ENCODE measurements at places on chromosomes 1 and 21.

DNA sequence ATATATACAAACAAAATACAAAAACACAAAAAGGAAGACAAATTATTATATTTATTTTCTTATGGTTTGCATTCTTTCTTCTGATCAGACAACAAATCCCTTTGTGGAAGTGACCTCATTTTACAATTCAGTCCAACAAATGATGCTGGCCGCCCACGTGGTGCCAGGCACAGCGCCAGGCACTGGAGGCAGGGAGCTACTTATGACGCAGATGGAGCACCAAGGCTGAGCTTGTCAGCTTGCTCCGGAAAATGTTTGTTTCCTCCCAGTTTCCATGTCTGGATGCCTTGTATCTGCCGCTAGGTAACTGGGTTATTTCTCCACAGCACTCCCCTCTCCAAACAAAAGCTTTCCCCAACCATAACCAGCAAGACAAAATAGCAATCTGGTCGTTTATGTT lies 30.7 kb upstream of the CD34 start:
- DNase-seq = no peak

DNA sequence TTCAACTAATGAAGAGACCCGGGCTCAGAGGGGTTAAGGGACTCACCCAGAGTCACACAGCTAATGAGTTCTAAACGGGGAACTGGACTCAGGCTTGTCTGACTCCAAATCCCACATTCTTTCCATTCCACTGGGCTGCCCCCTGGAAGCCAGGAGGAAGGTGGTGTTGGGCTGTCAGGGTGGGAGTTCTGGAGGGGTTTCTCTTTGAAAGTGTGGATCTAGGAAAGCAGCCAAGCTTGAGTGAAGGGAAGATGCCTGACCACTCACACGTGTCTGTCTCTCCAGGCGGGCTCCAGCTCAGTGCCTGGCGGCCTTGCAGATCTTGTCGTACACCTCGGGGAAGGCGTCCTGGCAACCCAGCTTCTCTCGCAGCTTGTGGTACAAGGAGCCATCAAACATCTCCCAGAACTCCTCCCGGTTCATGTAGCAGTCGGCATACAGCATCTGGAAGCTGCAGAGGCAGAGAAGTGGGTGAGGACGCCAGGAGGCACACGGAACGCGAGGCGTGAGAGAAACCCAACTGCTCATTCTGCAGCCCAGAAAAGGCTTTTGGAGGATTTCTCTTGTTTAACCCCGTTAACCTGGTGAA lies 35.0 kb downstream of the DHCR24 start:
- DNase-seq = no peak

GRCh38 chr1:225021037-225021436 lies 91.6 kb downstream of the DNAH14 start:
- DNase-seq = no peak

DNA sequence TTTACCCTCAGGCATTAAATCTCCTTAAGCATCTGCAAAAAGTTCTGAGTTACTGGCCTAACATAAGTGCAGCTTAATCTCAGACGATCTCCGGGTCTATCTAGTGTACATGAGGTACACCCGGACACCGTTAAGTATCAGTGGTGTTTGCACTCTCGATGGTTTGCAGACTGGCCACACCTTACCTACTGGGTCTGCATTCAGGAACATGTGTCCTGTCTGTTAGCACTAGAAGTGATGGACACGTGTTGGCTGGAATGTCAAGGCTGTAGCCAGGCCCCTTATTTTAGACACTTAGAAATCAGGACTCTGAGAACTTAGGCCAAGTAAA lies 783 bp upstream of the AGL start:
- no peak for DNase-seq

GRCh38 chr21:35578347-35578782 lies 482.0 kb downstream of the SETD4 start:
- DNase-seq = no peak

DNA sequence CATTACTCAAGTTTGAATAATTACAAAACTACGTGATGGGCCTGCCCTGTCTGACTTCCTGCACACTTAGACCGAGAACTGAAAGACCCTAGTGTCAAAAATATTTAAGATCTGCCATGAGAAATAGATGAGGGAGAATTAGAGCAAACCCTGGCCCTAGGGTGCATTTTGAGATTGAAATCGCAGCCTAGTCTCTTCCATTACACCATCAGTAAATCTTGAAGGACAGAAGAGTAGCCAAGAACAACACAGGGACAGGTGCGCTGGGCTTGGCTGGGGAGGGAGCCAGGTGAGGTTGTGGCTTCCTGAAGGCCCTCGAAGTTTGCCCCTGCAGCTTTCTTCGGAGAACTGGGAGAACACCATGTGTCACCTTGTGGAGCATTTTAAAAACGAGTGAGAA lies 36.7 kb upstream of the KIF26B start:
- DNase-seq = no peak

DNA sequence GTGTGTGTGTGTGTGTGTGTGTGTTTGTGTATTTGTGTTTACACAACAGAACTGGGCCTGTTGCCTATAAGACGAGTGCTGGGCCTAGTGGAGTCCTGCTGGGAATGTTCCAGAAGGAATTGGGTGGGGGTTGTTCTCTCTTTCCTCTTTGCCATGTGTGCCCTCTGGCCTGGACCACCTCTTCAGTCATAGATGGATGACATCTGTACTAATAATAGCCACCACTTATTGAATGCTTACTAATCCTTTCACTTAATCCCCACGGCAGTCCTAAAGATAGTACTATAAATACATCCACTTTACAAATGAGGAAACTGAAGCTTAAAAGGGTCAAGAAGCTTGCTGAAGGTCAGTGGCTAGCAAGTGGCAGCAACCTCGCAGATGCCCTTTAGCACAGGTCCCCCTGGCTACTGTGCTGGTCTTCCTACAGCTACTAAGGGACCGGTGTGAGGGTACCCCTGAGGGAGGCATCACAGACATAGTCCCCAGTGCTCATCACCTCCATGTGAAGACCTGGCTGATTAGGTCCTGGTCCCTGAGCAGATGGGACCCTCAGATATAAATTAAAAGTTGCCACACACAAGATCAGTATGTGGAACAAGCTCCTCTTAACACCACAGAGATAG lies 55.2 kb upstream of the KIF1B start:
- DNase-seq = no peak

GRCh38 chr1:17874231-17874630 lies 119.1 kb downstream of the ACTL8 start:
- no peak for DNase-seq

DNA sequence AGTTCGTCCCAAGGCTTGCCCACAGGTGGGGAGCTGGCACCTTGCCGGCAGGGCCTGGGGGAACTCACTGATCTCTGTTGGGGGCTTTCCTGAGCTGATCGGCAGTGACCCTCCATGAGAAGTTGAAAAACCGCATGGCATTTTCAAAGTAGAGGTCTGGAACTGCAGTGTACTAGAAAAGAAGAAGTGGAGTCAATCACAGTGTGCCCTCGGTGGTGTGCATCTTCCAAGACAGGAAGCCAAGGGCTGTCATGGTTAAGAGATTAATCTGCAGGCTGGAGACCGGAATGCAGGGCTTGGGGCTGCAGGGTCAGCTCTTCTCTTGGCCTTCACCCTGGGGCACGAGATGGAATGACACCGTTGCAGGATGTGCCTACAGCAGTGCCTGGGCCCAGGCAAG lies 56.8 kb downstream of the ECE1 start:
- DNase-seq = no peak

- no peak for DNase-seq
Observed at GRCh38 chr1:226596531-226597165, 48.1 kb downstream of the STUM start.

GRCh38 chr1:221881805-221882581 lies 140.1 kb upstream of the DUSP10 start:
- no peak for DNase-seq

DNA sequence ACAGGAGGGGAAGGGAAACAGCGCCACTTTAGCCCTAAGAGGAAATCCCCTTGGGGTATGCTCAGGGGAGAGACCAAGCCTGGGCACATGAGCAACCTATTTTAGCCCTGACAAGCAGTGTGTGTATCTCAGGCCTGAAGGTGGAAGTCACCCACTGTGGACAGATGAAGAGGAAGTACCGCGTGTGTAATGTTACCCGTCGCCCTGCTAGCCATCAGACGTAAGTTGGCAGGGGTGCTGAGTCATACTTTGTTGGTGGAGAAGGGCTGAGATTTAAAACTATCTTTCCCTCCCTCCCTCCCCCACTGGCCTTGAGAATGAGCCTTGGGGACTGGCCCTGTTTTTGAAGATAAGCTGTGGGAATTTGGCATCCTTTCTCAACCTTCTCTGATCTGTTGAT lies 11.2 kb downstream of the AGO1 start:
- DNase-seq = no peak

- DNase-seq = no peak
Observed at GRCh38 chr1:3956527-3957170, 56.6 kb upstream of the C1orf174 start.

GRCh38 chr1:18927654-18928272 lies 25.4 kb upstream of the ALDH4A1 start:
- DNase-seq = peak; percentile 59

DNA sequence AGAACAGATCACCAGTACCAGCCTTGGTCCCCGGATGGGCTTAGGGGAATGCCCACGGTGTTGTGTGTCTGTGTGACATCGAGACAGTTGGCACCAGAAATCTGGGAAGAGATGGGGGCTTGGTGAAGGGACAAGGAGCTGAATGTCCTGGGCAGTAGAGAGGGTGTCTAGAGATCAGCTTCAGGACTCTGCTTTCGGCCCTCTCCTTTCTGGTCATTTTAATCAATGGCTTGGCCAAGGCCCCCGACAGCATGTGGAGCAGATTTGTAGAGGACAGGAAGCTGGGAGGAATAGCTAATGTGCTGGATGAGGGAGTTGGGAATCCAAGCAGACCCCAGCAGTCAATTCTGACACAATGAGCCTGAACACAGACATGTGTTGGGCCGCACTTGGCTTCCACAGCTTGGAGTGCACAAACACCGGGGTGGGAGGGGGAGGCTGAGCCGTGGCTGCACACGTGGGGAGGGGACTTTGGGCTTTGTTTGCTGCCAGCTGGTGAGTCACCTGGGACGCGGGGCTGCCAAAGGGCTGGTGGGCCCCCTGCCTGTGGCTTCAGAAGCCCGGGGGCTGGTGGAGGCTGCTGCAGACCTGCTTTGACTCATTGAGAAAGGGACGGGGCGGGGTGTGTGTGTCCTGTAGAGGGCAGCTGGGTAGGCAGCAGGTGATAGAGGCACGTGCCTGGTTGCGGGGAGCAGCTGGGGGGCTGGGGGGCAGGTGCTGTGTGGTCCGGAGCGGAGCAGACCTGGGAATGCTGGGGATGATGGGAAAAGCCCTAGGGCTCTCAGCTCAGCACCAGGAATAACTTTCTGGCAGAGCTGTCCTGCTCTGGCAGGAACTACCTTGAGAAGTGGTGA lies 20.9 kb downstream of the SLC1A7 start:
- DNase-seq = no peak

GRCh38 chr1:168689726-168690602 lies 39.0 kb downstream of the DPT start:
- DNase-seq = no peak

GRCh38 chr1:192109576-192109975 lies 48.7 kb upstream of the RGS18 start:
- DNase-seq = no peak

DNA sequence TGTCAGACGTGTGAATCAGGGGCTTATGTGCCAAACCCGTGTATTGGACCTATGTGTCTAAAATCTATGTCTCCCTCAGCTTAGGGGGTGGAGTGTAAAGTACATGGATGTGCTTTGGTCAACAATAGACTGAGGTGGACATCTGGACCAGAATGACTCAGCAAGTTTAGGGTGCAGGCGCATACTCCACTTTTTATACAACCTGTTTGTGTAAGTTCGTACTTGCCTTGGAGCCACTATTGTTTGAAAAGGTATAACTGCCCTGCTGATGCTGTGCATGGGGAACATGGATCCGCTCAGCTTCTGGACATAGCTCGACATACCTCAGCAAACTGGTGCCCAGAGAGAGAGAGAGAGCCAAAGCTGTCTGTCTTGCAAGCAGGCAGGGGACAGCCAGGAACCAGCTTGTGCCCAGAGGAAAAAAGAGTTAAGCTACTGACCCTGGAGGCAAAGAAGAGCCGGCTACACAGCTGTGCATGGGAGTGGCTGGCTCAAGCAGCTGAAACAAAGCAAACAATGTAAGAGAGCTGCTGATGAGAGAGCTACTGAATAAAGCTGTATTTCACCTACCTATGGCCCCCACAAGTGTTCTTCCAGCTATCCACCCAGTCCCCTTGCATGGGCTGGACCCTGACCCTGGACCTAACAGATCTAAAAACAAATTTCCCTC lies 41.2 kb downstream of the GJA5 start:
- no peak for DNase-seq

- no peak for DNase-seq
Observed at GRCh38 chr1:202805886-202806844, 2.1 kb downstream of the KDM5B start.

GRCh38 chr1:14340002-14340785 lies 258.3 kb upstream of the KAZN start:
- DNase-seq = no peak

DNA sequence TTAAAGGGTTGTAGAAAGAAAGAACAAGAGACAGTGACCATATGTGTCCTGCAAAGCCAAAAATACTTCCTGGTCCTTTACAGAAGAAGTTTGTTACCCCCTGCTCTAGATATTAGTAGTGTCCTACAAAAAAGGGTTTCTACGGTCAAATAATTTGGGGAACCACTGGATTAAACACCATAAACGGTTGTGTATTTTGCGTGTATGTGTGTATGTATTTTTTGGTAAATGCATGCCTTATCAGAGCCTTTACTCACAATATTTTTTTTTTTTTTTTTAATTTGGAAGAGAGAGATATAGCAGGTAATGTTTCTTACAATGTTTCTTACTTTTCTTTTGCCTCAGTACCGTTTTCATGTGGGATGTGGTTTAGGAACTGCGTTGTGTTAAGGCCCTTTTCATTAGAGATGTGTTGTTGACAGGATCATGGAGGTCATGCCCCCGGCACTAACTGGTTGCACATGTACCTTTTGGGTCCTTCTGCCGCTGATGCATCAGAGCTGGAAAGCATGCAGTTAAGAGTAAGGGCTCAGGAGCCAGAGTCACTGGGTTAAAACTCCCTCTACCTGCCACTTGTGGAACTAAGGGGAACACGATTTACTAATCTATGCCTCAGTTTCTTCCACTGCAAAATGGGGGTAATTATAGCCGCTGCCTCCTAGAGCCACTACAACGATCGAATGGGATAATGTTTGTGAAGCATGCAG lies 234.6 kb upstream of the KAZN start:
- no peak for DNase-seq

DNA sequence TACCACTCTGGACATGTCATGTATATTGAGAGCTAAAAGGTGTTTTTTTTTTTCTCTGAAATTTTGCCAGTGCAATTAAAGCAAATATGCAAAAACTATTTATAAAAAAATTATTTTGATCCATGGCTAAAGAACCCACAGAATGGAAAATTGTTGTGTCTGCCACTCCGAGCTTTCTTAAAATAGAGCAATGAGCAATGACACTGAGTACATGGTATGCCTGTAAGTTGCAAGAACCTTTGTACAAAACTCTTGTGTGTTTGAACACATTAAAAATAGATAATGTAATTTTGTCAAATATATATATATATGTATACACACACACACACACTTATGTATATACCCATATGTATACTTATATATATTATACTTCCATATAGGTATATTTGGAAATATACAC lies 1530.9 kb upstream of the B3GALT2 start:
- DNase-seq = no peak

GRCh38 chr1:29557066-29557465 lies 320.7 kb downstream of the PTPRU start:
- DNase-seq = no peak

- DNase-seq = no peak
Observed at GRCh38 chr1:114701931-114702330, 6.6 kb upstream of the AMPD1 start.

GRCh38 chr1:64887689-64888217 lies 78.6 kb downstream of the JAK1 start:
- DNase-seq = no peak

All from activated CD4-positive, alpha-beta T cell treated with anti-CD3 and anti-CD28 coated beads, Interleukin-2, amount 10 ng/mL, durations not matched to agents 7 days and 5 days (primary cell).